ENCODE measurements at places on chromosomes 1 and 21. TPM values are rescaled to one million over a fixed set of nuclear protein-coding genes. Genes with fewer than 3 reads are reported as not detected.

GRCh38 chr1:50604580-50604979 lies 181.3 kb upstream of the DMRTA2 start:
- H3K27me3 ChIP-seq = no peaks in the 10 kb centered on the region
- H3K36me3 ChIP-seq = peaks cover 3% of the 10 kb centered on the region
- H3K4me3 ChIP-seq = no peak overlapping the region
- no peak for DNase-seq
- H3K27ac ChIP-seq = no peak overlapping the region

DNA sequence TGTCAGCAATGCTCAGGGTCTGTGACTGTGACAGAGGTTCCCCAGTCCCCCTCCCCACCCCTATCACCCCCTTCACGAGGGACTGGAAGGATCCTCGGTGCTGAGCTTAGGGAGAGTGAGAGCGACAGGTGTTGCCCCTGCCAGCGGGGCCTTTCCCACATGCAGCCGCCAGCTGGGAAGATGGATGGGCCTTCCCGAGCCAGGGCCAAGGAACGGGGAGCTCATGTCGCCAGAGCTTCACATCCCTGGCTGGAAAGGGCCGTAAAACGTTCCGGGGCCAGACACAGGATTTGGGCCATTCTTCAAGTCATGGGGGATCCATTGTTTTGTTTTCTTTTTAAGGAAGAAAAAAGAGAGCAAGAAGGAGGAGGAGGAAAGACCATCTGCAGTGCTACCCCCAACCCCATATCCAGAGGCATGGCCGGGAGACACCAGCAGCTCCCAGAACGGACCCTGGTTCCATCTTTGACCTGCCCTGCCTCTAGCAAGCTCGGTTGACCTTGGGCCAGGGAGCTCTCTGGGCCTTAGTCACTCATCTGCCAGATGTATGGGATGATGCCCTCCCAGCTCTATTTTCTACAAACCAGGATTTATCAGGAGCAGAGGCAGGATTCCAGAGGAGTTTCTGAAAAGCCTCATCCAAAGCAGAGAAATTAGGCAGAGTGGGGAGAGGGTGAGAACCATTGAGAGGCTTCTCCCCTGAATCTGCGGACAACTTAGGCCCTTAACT lies 54.1 kb downstream of the TAS1R2 start:
- H3K27ac ChIP-seq = no peak overlapping the region
- no peaks in the 10 kb centered on the region for H3K4me1 ChIP-seq
- H3K4me3 ChIP-seq = no peak overlapping the region
- DNase-seq = no peak
- peaks cover 14% of the 10 kb centered on the region for H3K27me3 ChIP-seq

GRCh38 chr1:39065542-39065941 lies 39.4 kb downstream of the NDUFS5 start:
- H3K27ac ChIP-seq = no peak overlapping the region
- no peak for DNase-seq
- no peaks in the 10 kb centered on the region for H3K27me3 ChIP-seq
- no peak overlapping the region for H3K4me3 ChIP-seq
- H3K4me1 ChIP-seq = no peaks in the 10 kb centered on the region
- no peaks in the 10 kb centered on the region for H3K36me3 ChIP-seq

- no peak overlapping the region for H3K4me3 ChIP-seq
- DNase-seq = no peak
- peaks cover 26% of the 10 kb centered on the region for H3K27me3 ChIP-seq
- no peaks in the 10 kb centered on the region for H3K4me1 ChIP-seq
- no peak overlapping the region for H3K27ac ChIP-seq
Observed at GRCh38 chr1:163069655-163070277, 605 bp downstream of the RGS4 start.

- no peaks in the 10 kb centered on the region for H3K36me3 ChIP-seq
- H3K27ac ChIP-seq = no peak overlapping the region
- DNase-seq = no peak
- H3K4me1 ChIP-seq = peaks cover 7% of the 10 kb centered on the region
- H3K4me3 ChIP-seq = no peak overlapping the region
Observed at GRCh38 chr21:45351526-45352275, 53.3 kb upstream of the COL18A1 start.

GRCh38 chr1:230820568-230820967 lies 47.8 kb downstream of the C1orf198 start:
- no peaks in the 10 kb centered on the region for H3K4me1 ChIP-seq
- no peaks in the 10 kb centered on the region for H3K36me3 ChIP-seq
- H3K4me3 ChIP-seq = no peak overlapping the region
- no peak for DNase-seq

- H3K27ac ChIP-seq = no peak overlapping the region
- no peak overlapping the region for H3K4me3 ChIP-seq
- H3K27me3 ChIP-seq = peaks cover 3% of the 10 kb centered on the region
Observed at GRCh38 chr1:47751193-47751592, 246.0 kb downstream of the TRABD2B start.

- DNase-seq = no peak
- H3K36me3 ChIP-seq = peaks cover 11% of the 10 kb centered on the region
- H3K27me3 ChIP-seq = no peaks in the 10 kb centered on the region
- no peak overlapping the region for H3K4me3 ChIP-seq
- no peak overlapping the region for H3K27ac ChIP-seq
Observed at GRCh38 chr1:201495551-201496295, 11.2 kb downstream of the CSRP1 start.

GRCh38 chr1:246096356-246096755 lies 410.7 kb downstream of the SMYD3 start:
- H3K4me1 ChIP-seq = no peaks in the 10 kb centered on the region
- no peak overlapping the region for H3K4me3 ChIP-seq
- H3K27ac ChIP-seq = no peak overlapping the region
- H3K27me3 ChIP-seq = no peaks in the 10 kb centered on the region

DNA sequence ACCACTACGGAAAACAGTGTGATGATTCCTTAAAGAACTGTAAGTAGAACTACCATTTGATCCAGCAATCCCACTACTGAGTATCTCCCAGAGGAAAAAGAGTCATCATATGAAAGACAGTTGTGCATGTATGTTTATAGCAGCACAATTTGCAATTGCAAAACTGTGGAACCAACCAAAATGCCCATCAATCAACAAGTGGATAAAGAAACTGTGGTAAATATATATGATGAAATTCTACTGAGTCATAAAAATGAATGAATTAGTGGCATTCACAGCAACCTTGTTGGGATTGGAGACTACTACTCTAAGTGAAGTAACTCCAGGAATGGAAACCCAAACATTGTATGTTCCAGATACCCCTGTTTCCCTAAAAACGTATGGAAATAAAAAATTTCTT lies 337.0 kb upstream of the PTBP2 start:
- H3K27me3 ChIP-seq = no peaks in the 10 kb centered on the region
- no peak for DNase-seq
- H3K36me3 ChIP-seq = no peaks in the 10 kb centered on the region
- H3K4me3 ChIP-seq = no peak overlapping the region

- H3K4me3 ChIP-seq = no peak overlapping the region
- H3K27me3 ChIP-seq = no peaks in the 10 kb centered on the region
- no peak overlapping the region for H3K27ac ChIP-seq
- H3K4me1 ChIP-seq = peaks cover 37% of the 10 kb centered on the region
- no peak for DNase-seq
- H3K36me3 ChIP-seq = no peaks in the 10 kb centered on the region
Observed at GRCh38 chr1:206932177-206932576, 10.4 kb upstream of the FCMR start.

- H3K4me1 ChIP-seq = no peaks in the 10 kb centered on the region
- H3K27me3 ChIP-seq = no peaks in the 10 kb centered on the region
- H3K4me3 ChIP-seq = no peak overlapping the region
Observed at GRCh38 chr21:36790616-36791015, 91.7 kb downstream of the SIM2 start.

GRCh38 chr1:194866153-194866552 lies 1679.7 kb upstream of the B3GALT2 start:
- no peak overlapping the region for H3K27ac ChIP-seq
- no peak overlapping the region for H3K4me3 ChIP-seq
- H3K36me3 ChIP-seq = no peaks in the 10 kb centered on the region
- H3K27me3 ChIP-seq = no peaks in the 10 kb centered on the region
- H3K4me1 ChIP-seq = no peaks in the 10 kb centered on the region

DNA sequence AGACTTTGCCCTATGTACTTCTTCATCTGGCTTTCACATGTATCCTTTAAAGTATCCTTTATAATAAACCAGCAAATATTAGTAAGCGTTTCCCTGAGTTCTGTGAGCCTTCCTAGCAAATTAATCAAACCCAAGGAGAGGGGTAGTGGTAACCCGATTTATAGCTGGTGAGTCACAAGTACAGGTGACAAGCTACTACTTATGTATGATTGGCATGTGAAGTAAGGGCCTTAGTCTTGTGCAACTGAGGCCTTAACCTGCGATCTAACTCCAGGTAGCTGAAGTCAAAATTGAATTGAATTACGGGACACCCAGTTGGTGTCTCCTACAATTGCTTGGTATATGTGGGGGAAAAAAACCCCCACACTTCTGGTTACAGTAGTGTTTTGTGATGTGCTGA lies 26.0 kb downstream of the SLC16A1 start:
- peaks cover 9% of the 10 kb centered on the region for H3K4me1 ChIP-seq
- H3K4me3 ChIP-seq = no peak overlapping the region
- no peak for DNase-seq
- peaks cover 22% of the 10 kb centered on the region for H3K36me3 ChIP-seq
- H3K27ac ChIP-seq = no peak overlapping the region

- H3K4me1 ChIP-seq = no peaks in the 10 kb centered on the region
- no peak overlapping the region for H3K27ac ChIP-seq
- H3K27me3 ChIP-seq = no peaks in the 10 kb centered on the region
- H3K36me3 ChIP-seq = no peaks in the 10 kb centered on the region
- no peak for DNase-seq
Observed at GRCh38 chr1:114026797-114027196, 47.5 kb downstream of the OLFML3 start.

DNA sequence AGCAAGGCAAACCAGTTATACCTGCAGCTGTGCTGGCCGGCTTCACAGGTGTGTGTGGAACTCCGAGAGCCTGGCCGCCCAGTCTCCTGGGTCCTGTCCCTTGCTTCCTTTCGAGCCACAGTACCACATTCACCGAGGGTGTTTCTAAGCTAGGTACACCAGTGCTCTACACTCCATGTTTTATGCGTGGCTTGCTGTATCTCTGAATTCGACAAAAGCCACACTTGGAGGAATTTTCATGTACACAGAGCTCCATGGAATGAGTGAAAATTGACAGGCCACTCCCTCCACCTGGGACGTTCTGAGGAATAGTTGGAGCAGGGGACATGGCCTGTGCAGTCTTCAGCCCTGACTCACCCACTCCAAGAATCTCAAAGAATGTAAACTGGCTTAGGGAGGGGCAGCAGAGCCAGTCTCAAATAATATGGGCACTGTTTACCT lies 14.0 kb downstream of the ETS2 start:
- peaks cover 4% of the 10 kb centered on the region for H3K4me1 ChIP-seq
- no peak for DNase-seq
- no peaks in the 10 kb centered on the region for H3K27me3 ChIP-seq

- peaks cover 13% of the 10 kb centered on the region for H3K36me3 ChIP-seq
- peak overlapping the region; percentile 33 for H3K27ac ChIP-seq
- no peak overlapping the region for H3K4me3 ChIP-seq
Observed at GRCh38 chr21:34924771-34925419, 124.2 kb downstream of the RUNX1 start.

DNA sequence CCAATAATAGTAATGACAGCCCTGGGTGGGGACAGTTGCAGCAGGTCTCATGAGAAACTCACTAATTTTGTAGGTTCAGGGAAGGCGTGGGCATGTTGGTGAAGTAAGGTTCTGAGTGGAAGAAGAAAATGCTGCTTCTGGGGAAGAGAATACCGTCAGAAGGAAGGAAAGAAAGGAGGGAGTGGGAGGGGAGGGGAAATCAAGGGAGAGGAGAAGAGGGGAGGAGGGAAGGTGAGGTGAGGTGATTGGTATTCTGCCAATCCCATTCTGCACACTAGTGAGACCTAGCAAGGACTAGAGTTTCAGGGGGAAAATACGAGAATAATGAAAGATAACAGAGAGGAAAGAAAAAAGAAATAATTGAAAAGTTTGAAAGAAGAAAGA lies 32.4 kb upstream of the MGST3 start:
- peak overlapping the region; percentile 91 for H3K4me3 ChIP-seq
- H3K4me1 ChIP-seq = peaks cover 31% of the 10 kb centered on the region
- peaks cover 14% of the 10 kb centered on the region for H3K27me3 ChIP-seq
- H3K36me3 ChIP-seq = no peaks in the 10 kb centered on the region

DNA sequence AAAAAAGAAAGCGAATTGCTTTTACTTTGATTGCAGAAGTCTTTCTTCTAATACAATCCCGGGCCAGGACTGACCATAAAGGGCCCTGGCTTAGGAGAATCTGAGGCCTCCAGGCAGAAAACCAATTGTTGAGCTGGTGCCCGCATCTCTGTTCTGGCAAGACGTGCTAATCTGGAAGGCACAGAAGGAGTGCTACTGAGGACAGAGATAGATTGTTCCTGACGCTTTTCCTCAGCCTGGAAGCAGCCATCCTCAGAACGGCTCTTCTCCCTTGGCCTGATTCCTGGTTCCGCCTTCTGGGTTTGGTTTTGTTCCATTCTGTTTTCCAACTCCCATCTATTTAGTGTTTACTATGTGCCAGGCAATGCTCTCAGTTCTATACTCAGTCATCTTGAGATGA lies 44.8 kb upstream of the SPOCD1 start:
- H3K4me3 ChIP-seq = no peak overlapping the region
- no peak overlapping the region for H3K27ac ChIP-seq
- H3K36me3 ChIP-seq = no peaks in the 10 kb centered on the region
- H3K27me3 ChIP-seq = no peaks in the 10 kb centered on the region
- DNase-seq = no peak

DNA sequence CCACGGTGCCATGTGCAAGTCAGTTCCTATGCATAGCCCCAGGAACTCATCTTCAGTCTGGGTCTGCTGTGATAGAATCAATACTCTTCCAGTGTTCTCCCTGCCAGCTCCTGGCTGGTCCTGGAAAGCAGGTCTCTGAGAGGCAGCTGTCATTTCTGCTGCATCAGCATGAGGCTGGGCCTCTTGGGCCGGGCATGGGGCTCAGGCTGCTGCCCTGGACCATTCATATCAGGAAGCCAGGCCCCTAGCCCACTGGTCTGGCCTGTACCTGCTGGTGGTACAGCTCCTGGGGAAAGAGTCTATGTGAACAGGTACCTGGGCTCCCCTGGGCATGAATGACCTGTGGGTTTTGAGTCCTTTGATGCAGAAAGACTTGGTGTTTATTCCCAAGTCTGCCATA lies 173.6 kb upstream of the CSF3R start:
- H3K4me3 ChIP-seq = no peak overlapping the region
- H3K4me1 ChIP-seq = no peaks in the 10 kb centered on the region
- no peaks in the 10 kb centered on the region for H3K36me3 ChIP-seq
- H3K27ac ChIP-seq = no peak overlapping the region
- peaks cover 13% of the 10 kb centered on the region for H3K27me3 ChIP-seq

GRCh38 chr21:33367309-33367973 lies 35.8 kb upstream of the IFNGR2 start:
- peaks cover 6% of the 10 kb centered on the region for H3K36me3 ChIP-seq
- no peak overlapping the region for H3K4me3 ChIP-seq

WNT2B gene
- 0.05 TPM for total RNA-seq

TMEM61 gene
- total RNA-seq = not detected

OR2T34 gene
- not detected for total RNA-seq

LEMD1 gene
- total RNA-seq = 2.5 TPM

SLFNL1 gene
- total RNA-seq = not detected

CACHD1 gene
- 0.33 TPM for total RNA-seq

CLCA4 gene
- total RNA-seq = not detected

CELA2A gene
- total RNA-seq = not detected

URB1 gene
- total RNA-seq = 23.4 TPM

ARHGAP30 gene
- 178 TPM for total RNA-seq

KRTAP7-1 gene
- total RNA-seq = not detected

CD34 gene
- not detected for total RNA-seq

S100A5 gene
- total RNA-seq = 4.0 TPM

CCDC27 gene
- not detected for total RNA-seq

OLFML2B gene
- not detected for total RNA-seq

GJC2 gene
- 0.57 TPM for total RNA-seq

Data from activated CD4-positive, alpha-beta memory T cell treated with anti-CD3 and anti-CD28 coated beads for 36 hours (primary cell).